RCC 7860 (cell line): ENCODE measurements at places on chromosomes 1 and 21.

DNA sequence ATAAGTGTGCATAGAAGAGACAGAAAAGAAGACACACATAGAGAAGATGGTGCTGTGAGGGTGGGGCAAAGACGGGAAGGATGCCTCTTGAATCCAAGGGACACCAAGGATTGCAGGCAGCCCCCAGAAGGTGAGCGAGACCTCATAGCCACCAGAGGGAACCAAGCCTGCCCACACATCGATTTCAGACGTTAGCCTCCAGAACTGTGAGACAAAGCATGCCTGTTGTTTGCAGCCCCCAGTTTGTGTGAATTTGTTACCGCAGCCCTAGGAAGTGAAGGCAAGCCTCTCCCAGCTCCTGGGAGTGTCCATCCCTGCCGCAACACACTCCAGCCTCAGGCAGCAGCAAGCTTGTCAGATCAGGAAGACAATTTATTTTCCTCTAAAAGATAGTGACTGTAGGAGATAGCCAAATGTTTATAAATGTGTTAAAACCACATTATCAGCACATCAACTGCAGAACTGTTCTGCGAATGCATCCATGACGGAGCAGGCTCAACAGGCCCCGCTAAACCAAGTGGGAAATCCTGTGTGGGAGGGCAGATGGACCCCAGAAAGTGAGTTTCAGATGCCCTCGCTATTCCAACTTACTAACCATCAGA, 543.3 kb downstream of the MATN1 start:
- DNase-seq: no peak

GRCh38 chr21:36260030-36260787, 59.8 kb upstream of the MORC3 start:
- DNase-seq: peak; percentile 49

GRCh38 chr21:36030581-36031189, 29.6 kb downstream of the SETD4 start:
- DNase-seq: no peak

DNA sequence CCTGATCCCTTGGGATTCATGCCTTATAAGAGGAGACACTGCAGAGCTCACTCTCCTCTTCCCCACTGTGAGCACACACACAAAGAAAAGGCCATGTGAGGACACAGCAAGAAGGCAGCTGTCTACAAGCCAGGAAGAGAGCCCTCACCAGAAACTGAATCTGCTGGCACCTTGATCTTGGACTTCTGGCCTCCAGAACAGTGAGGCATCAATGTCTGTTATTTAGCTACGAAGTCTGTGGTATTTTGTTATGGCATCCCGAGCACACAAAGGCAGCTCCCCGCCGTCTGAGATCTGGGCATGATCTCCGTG, 47.1 kb upstream of the RPL11 start:
- no peak for DNase-seq

GRCh38 chr1:6955357-6956094, 170.3 kb downstream of the CAMTA1 start:
- DNase-seq: no peak

- DNase-seq: no peak
Measured at GRCh38 chr1:23837908-23838307, 12.7 kb upstream of the HMGCL start.

DNA sequence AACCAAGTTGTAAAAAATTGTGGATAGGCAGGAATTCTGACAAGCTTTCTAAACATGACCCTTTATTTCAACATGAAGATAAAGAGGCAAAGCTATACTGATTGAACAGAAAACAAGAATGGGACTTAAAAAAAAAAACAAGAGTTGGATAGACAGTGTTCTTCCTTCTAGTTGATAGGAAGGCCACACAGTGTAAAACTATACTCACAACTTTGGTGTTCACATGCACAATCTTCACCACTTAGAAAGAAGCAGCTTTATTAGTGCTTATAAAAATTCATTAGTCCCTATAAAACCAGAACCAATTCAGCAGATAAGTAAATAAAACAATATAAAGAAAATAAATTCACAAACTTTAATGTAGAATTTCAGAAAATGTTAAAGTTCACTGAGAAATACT, 101.8 kb downstream of the AKT3 start:
- no peak for DNase-seq

GRCh38 chr1:10692401-10693021, 103.9 kb downstream of the CASZ1 start:
- DNase-seq: peak; percentile 17

DNA sequence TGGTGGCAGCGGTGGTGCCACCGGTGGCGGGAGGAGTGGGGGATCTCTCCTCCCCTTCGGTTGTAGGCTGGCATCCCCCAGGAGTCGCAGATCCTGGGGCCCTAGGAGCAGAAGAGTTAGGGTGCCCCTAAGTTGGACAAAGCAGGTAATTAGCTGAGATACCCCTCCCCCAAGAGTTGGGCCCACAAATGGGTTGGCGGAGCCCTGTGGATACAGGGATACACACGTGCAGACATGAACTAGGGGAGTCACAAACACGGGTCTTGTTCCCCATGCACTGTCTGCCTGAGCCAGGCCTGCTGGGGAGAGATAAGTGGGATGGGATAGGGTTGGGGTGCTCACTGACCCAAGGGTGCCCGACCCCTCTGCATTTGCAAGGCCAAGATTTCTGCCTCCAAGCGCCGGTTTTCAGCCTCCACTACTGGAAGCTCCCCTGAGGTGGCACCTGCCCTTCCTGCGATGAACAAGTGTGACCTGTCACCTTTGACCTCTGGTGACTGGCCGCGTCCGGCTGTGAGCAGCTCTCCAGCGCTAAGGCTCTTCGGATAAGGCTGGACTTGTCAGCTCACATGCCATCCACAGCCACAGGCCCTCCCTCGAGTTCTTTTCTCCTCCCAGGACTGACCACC, 1.8 kb downstream of the CCDC17 start:
- DNase-seq: no peak
